Ovary (tissue), 10 donors: ENCODE measurements at places on chromosomes 1 and 21. TPM values are rescaled to one million over a fixed set of nuclear protein-coding genes. Genes with fewer than 3 reads are reported as not detected.

The TFF1 gene
- not detected for total RNA-seq

The C1orf105 gene
- not detected for total RNA-seq

The NCAM2 gene
- total RNA-seq, result 1.2 TPM

The NTMT2 gene
- not detected for total RNA-seq

The SYPL2 gene
- total RNA-seq, result 2.7 TPM
